ENCODE measurements at places on chromosomes 2 and 18.
A peak's percentile ranks its signal among the peaks of the same experiment; 100 is the strongest.

DNA sequence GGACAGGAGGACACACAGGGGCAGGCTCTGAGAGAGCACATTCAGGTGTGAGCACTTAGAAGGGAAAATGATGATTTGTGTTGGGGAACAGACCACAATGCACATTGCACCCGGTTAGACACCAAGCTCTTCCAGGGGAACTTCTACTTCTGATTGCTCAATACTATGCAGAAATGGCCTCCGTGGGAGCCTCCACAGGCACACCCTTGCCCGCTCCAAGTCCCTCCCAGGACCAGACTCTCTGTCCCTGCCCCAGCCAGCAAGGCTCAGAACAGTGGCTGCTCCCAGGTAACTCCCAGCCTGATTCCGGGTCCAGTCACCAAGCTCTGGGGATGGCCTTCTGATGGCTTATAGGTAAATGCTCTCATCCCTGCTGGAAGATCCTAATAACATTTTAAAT is 56.2 kb downstream of the BCL2L11 start:
- no peak for DNase-seq

DNA sequence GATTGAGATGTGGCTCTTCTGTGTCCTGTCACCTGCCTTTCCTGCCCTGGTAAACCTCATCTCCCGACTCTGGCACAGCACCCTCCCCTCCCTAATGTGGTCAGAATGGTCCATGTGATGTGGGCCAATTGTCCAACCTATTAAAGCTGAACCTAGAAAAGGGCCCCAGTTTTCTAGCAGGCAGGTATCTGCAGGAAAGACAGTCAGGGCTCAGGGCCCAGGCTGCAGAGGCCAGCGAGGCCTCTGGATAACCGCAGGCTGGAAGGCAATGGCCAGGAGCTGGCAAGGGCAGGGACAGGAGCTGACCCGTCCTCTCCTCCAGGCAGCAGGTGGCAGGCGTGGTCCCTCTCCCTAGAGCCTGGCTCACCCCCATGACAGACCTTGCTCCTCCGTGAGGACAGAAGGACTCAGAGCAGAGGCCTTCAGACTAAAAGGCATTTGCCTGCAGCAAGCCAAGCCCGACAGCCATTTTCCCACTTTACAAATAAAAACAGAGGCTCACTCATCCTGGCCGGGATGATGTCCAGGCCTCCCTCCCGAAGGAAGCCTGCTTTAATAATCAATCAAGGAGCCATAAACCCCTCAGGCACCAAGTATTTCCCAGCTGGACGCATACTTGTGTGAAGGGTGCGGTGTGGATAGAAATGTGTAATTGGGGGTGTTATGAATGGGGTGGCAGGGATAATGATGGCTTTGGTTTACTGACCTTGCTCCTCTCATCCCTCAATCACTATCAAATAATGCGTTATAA is 107.1 kb downstream of the TWIST2 start:
- DNase-seq = no peak

GRCh38 chr2:179186126-179186525 is 78.5 kb downstream of the SESTD1 start:
- no peak for DNase-seq

DNA sequence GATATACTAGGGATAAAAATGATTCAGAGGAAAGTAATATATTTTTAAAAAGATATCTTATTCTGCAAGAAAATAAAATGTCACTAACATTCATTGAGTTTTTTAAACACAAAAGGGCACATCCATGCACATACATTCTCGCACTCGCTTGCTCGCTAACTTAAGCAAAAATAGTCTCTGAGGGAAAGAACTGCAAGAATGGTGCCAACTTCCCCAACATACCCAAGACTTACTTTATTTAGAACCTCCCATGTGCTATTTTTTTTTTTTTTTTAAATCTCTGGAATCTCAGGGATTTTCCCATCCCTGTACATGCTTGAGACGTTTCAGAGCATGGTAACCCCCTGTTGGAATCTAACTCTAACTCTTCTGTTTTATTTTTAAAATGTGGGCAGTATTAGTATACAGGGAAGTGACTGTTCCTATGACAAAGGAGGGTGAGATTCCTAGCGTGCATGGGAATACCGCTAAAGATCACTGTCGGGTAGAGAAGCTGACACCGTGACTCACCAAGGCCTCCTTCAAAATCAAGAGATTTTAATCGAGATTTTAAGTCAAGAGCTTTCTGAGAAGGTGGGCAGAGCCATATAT is 187.9 kb upstream of the ZEB2 start:
- no peak for DNase-seq

- peak; percentile 19 for DNase-seq
These were observed 691 bp downstream of the BIRC6 start for GRCh38 chr2:32357318-32358110.

GRCh38 chr2:171279983-171280790 is 119.5 kb upstream of the TLK1 start:
- DNase-seq = no peak

DNA sequence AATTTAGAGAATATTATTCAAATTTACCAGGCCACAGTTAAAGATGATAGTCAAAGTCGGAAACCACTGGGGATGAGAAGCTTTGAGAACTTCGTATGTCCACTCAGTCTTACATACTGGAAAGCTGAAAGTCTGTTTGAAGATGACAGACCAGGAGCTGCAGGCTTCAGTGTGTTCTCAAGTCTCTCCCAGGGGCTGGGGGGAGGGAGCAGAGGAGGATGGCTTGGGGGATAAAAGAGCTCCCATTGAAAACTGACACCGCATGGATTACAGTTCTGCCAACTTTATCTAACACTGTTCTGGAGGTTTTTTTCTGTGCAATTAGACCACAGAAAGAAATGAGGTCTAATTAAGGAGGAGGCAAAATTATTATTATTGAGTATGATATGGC is 170.5 kb upstream of the ALKAL2 start:
- DNase-seq = no peak

DNA sequence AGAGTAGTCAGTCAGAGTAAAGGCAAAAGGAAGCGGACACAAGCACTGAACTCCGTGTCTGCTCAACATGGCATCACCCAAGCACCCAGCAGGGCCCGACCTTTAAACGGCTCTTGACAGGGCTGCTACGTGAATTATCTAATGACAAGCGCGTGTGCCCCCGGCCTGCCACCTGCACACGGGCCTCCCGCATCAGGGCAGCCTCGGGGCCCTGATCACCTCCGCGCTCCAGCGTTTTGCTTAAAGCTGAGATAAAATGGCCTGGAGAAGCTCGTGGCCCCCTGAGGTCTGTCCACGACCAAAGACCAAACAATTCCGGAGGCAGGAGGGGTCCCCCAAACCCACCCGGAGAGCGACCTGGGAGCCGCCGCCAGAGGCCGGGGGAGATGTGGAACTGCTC is 376 bp downstream of the NDUFA10 start:
- DNase-seq = no peak

- DNase-seq = no peak
These were observed 95.2 kb downstream of the ZNF516 start for GRCh38 chr18:76399613-76400391.

DNA sequence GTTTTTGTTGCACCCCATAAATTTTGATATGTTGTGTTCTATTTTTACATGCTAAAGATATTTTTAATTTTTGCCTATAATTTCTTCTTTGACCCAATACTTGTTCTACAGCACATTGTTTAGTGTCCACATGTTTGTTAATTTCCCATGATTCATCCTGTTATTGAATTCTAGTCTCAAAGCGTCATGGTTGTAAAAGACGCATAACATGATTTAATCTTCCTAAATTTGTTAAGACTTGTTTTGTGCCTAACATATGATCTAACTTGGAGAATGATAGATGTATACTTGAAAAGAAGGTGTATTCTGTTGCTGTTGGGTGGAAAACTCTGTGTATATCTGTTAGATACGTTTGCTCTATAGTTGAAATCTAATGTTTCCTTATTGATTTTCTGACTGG is 27.1 kb upstream of the SULT1C3 start:
- DNase-seq = no peak
